AG04450 (cell line): ENCODE measurements at places on chromosomes 5 and 9. TPM values are rescaled to one million over a fixed set of nuclear protein-coding genes. Genes with fewer than 3 reads are reported as not detected.
A peak's percentile ranks its signal among the peaks of the same experiment; 100 is the strongest.

DNA sequence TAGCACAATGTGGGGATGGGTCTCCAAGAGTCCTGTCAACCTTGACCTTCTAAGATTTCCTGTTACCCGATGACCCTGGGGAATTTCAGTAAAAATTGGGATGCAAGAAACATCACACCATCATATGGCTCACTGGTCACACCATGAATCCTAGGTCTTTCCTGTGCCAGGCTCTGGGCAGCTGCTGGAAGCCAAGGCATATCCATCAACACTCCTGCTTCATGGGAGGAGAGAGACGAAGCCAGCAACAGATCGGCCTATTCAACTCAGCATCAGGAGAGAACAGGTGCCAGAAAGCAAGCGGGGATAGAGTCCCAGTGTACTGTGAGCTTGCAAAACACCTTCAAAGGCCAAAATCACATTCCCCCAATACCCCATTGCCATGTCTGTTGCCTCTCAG is 6.5 kb upstream of the NEK6 start:
- no peak for DNase-seq

GRCh38 chr9:16499892-16500291 is 370.6 kb downstream of the BNC2 start:
- DNase-seq: no peak

DNA sequence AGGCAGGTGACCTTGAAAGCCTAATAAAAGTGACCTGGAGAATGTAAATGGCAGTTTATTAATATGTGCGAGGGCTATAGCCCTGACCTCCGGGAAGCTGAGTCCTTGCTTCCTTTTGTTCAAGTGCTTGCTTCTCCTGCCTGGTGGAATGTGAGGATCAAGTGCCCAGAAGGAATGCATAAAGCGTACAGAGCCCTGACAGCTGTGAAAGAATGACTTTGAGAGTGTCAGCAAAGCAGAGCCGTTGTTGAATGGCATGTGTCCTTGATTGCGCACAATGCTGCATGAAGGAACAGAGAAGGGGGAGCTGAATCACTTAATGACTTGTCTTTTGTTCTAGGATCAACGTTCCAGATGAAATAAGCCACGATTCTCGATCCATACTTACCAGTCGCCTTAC is 133.0 kb downstream of the SLF1 start:
- no peak for DNase-seq

GRCh38 chr5:149069711-149070110 is 6.8 kb upstream of the SH3TC2 start:
- no peak for DNase-seq

- no peak for DNase-seq
These were observed 34.9 kb upstream of the TIFAB start for GRCh38 chr5:135487037-135487395.

- no peak for DNase-seq
These were observed 41.8 kb upstream of the KDM4C start for GRCh38 chr9:6715755-6716643.

GRCh38 chr5:127330116-127330515 is 39.5 kb downstream of the MEGF10 start:
- no peak for DNase-seq

DNA sequence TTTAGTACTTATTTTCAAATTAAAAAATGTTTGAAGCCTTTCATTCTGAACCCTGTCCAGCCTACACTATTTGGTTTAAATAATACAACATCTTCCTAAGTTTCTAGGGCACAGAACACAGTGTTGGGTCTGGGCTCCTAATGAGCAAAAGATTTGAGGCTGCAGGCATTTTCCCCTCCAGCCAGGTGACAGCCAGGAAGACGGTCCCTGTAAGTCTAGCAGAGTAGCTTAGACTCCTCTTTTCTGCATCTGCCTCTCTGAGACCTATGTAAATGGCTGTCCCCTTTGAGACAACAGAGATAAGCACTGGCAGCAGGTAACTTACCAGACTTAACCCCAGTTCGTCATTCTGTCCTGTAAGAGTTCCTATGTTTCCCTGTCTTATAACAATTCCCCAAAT is 141.8 kb downstream of the CDC42SE2 start:
- no peak for DNase-seq

DNA sequence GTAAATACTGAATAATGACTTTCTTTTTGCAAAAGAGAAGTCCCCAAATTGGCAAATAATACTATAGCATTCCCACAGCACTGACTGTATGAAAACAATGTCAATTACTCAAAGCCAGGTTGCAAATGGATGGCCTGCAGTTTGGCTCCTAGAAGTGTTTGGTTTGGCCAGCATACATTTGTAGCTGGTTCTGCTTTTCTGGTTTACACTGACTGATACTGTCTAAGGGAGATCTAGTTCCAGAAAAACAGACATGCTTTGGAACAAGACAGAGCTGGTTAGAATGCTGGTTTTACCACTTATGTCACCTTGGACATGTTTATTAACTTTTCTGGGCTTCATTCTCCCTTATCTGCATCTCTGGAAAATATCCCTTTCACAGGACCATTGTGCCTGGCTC is 81.5 kb upstream of the TRPM3 start:
- no peak for DNase-seq

- DNase-seq: no peak
These were observed 67.0 kb downstream of the LPAR1 start for GRCh38 chr9:110971234-110971633.

DNA sequence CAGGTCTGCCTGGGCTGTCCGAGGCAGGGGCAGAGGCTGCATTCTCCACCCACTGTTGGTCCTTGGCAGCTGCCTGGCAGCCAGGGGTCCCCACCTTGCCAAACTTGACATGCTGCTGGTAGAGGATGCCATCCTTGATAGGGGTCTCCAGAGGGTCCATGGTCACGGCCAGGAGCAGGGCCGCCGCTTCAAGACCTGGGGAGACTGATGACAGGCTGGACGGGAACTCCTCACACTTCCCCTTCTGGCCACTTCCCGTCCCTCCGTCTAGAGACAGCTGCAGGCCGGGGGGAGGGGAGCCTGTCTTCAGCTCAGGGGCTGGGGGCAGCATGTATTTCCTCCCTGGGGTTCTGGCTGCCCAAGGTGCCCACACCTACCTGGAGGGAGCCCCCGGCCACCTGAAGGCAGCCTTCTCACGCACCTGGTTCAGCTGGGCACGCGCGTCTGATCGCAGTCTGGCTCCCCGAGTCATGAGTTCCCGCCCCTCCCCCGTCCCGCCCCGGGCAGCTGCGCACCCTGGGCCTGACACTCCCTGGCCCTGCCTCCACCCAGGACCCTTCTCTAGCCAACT is at the start of gene DOK3:
DOK3 (minus strand) TSS at position 446 of the 571 bp plus-strand sequence; CDS start at position 160, 286 bp downstream.
- no peak for DNase-seq

DNA sequence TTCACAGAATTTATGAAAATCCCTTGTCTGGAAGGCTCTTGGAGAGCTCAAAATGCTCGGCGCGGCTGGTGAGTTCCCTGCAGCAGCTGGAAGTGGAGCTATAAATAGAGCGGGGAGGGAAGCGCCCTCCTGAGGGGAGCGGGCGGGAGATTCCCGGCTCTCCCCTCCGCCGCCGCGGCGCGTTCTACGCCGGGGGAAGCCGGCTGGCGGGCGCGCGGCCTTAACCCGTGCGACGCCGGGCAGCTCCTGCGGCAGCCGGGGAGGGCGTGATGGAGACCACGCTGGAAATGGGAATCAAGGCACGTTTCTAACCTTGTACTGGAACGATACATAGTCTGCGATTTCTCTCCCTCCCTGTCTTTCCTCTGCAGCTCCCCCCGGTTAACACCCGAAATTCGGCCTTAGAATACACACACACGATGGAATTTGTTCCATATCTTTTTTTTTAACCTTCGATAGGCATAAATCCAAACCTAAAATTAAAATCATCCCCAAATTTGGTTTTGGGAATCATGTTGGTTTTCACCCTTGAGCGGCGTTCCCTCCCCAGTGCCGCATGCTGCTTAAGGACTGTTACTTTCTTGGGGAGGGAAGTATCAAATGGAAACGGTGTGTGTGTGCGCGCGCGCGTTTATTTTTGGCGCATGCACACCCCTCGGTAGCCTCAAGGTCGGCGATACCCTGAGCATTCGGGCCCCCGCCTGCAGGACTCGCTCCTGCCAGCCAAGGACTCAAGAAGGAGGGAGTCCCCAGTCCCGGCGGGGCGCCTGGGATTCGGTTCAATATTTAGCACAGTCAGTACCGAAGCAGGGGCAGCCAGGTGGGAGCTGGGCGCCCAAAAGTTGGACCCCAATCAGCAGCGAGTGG is 306.3 kb upstream of the KCNN2 start:
- DNase-seq: peak; percentile 6

GRCh38 chr5:134296213-134296612 is 70.3 kb upstream of the PPP2CA start:
- DNase-seq: no peak

DNA sequence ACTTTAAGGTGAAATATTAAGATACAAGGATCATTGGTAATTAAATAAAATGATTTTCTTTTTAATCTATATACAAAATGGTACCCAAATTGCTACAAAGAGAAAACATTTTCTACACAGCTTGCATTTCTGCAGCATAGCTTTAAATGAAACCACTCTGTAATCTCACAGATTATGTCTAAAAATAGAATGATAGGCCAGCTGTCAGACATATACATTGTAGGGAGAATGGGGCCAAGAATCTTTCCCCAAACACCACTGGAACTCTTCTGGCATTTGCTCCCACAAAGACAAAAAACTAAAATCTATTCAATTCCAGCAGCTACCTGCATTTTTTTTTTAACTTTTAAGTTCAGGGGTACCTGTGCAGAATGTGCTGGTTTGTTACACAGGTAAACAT is 124.1 kb upstream of the NR5A1 start:
- no peak for DNase-seq

- DNase-seq: no peak
These were observed 442.4 kb upstream of the ZNF462 start for GRCh38 chr9:106420511-106420944.

DNA sequence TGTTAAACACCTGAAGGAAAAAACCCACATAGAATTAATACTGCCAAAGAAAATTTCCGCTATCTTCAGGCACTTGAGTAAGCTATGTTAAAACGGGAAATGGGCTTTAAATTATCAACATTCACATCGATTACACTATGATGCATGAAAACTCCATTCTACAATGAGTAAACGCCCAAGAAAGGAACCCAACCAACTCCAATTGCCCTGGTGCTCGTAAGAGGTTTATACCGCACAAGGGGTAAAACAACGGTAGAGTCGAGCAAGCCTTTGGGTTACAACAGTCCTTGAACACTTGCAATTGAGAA is 1.0 kb downstream of the AGTPBP1 start:
- no peak for DNase-seq

- no peak for DNase-seq
These were observed 15.7 kb upstream of the CEP120 start for GRCh38 chr5:123438902-123439301.

- no peak for DNase-seq
These were observed 390.4 kb downstream of the TMEM38B start for GRCh38 chr9:106084702-106085101.

GRCh38 chr5:155735388-155735787 is 591.6 kb upstream of the SGCD start:
- no peak for DNase-seq

- DNase-seq: no peak
These were observed 100.7 kb upstream of the TRPC7 start for GRCh38 chr5:136466041-136466415.

- DNase-seq: no peak
These were observed 364.1 kb downstream of the CTNND2 start for GRCh38 chr5:11540112-11540511.

The PRUNE2 gene
- 1.1 TPM in 2 replicates for polyA plus RNA-seq

The EFNA5 gene
- 2.4 and 3.0 TPM in 2 replicates for polyA plus RNA-seq

The NDST1 gene
- polyA plus RNA-seq: 52.2 and 63.2 TPM in 2 replicates

The TGFBR1 gene
- polyA plus RNA-seq: 86.3 and 96.6 TPM in 2 replicates

The MEF2C gene
- polyA plus RNA-seq: 2.0 and 3.9 TPM in 2 replicates

The AIF1L gene
- 0.30 and 0.31 TPM in 2 replicates for polyA plus RNA-seq
